ENCODE measurements at places on chromosomes 2 and 18.
A peak's percentile ranks its signal among the peaks of the same experiment; 100 is the strongest.

GRCh38 chr18:73636355-73636754 is 511.3 kb downstream of the FBXO15 start:
- DNase-seq: no peak

- DNase-seq: no peak
These were observed 597.1 kb upstream of the ACVR2A start for GRCh38 chr2:147247749-147248148.

GRCh38 chr2:50379351-50379750 is 652.6 kb downstream of the NRXN1 start:
- DNase-seq: no peak

DNA sequence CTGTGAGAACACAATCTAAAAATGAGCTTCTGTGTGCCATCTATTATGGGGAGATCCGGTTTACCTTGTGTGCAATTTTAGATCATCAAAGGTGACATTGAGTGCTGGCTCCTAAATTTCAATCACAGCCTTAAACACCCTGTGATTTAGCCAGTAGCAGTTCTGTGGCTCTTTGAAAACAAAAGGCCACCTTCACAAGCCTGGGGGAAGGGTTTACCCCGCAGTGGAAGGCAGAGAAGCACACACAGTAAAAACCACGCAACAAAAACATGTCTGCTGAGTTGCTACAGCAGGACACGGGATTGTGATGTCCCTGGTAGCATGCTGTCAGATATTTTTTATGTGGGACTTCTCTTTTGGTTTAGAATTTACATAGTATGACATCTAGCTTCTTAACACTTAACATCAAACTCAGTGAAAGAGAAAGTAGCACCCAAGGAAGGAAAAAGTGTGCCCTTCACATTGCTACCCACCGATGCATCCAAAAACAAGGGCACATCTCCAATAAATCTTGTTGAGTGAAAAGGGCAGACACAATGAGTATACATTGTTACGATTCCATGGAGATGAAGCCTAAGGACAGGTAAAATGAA is 56.1 kb upstream of the RNF152 start:
- no peak for DNase-seq

DNA sequence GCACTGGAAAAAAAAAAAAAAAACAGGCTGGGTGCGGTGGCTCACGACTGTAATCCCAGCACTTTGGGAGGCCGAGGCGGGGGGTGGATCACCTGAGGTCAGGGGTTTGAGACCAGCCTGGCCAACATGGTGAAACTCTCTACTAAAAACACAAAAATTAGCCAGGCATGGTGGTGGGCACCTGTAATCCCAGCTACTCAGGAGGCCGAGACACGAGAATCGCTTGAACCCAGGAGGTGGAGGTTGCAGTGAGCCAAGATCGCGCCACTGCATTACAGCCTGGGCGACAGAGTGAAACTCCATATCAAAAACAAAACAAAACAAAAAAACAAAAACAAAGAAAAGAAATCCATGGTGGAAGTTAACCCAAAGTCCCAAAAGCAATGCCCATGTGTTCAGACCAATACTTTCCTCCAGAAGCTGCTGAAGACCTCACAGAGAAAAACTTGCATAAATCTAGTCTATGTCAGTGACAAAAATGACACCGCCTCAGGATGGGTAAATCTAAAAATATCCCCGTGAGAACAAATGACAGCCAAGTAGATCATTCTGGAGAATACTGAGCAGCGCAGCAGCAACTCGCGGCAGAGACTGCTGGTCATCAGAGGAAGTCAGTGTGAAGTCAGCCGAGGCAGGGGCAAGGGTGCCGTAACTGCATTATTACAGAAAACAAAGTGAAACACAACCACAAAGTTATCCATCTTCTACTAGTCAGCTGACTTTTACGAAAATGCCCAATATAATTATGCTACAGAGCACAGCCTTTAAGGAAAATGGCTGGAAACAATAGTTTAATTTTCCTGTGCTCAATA is 41.0 kb downstream of the LPIN2 start:
- peak; percentile 69 for DNase-seq

DNA sequence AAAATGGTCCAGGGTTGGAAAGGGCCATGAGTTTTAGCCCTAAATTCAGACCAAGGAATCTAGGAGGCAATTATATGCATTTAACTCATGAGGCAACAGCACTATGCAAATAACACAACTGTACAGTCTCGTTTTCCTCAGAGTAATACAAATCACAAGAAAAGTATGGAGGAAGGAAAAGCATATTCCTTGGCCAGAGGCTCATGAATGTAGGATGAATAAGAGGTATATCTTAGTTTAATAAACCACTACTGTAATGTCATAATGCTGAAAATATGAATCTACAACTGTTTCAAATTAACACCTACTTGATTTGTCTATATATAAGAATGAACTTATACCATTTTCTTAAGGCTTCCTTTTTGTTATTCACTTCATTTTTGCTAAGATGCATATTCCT is 252.5 kb upstream of the TANK start:
- no peak for DNase-seq

- DNase-seq: no peak
These were observed 19.5 kb upstream of the CCDC102B start for GRCh38 chr18:68778280-68778886.

GRCh38 chr2:103364177-103364576 is 602.3 kb downstream of the TMEM182 start:
- no peak for DNase-seq

DNA sequence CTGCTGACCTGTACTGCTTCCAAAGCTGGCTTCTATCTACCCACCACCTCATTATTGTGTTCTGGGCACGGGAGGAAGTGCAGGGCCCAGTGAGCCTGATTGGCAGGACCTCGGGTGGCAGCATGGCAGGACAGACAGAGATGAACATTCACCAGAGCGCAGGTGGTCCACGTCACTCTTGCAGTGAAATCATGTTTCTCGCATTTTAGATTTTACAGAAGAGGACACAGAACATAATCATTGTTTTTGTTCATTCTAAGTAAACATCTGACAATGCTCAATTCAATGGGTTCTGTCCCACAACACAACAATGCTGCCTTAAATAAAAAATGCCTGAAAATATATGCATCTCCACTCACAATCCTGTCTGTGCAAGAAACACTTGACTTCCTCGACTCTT is 11.5 kb upstream of the BIN1 start:
- DNase-seq: no peak

DNA sequence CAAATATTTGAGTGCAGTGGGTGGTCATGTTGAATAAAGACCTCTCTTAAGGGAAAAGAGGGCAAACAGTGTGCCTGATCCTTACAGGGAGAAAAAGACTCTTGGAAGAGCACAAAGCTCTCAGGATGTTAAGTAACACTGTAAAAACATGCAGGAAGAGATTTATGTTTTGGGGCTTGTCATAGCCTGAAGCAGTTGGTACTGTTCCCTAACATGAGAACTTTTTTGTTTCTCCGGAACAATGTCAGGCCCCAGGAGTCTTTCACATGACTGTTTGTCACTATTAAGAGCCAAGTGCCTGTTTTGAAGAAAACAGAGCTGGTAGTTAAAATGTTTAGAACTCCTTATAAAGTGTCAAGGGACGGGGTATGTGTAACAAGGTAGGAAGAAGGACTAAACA is 83.7 kb upstream of the B3GNT2 start:
- DNase-seq: no peak

DNA sequence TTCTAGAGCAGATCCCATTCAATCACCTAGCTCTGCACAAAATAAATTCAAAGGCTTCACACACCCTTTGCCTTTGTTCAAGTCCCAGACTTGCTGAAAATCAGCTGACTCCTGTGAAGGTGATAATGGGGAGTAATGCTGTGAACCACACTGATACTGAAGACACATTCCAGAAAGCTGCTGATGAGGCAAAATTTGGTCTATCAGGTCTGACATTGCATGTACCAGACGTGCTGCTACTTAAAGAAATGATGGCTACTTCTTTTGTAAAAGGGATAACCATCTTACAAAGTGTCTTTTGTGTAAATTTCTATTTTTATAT is 7.8 kb upstream of the CTIF start:
- DNase-seq: no peak

DNA sequence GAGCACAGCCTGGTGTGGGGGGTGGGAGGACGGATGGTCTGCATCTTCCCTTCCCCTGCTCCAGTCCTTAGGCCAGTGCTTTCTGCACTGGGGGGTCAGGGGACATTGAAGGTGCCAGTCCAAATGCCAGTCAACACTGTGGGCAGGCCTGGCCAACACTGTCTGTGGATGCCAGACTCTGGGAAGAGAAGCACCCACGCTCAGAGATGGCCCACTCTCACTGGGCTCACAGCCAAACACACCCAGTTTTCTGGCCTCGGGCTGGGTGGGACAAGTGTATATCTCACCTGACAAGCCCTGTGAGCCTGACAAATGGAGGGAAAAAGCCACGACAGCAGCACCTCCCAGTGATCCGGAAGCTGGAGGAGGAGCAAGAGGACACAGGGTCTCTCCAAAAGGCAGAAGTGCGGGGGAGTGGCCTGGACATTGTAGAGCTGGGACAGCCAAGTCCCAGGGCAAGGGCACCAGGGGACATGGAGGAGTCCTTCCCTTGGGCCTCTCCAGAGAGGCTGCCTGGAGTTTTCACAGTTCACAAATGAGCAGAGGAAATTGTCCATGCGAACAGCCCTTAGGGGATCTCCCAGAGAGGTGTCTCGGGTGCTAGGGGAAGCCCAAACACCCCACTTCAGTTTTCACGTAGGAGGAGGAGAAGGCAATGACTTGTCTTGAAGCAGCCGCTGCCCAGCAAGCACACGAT is 79.3 kb downstream of the SDC1 start:
- DNase-seq: no peak

- DNase-seq: no peak
These were observed 261.6 kb upstream of the ZNF804A start for GRCh38 chr2:184336688-184337087.
